ENCODE measurements at places on chromosomes 16 and 17. TPM values are rescaled to one million over a fixed set of nuclear protein-coding genes. Genes with fewer than 3 reads are reported as not detected.

The SPATA22 gene
- 0.41 TPM for polyA plus RNA-seq

The MT1E gene
- polyA plus RNA-seq: 44.4 TPM

The EVPLL gene
- polyA plus RNA-seq: 1.2 TPM

GRCh38 chr17:29193146-29193545 lies 12.9 kb upstream of the MYO18A start:
- no peak for DNase-seq

- DNase-seq: no peak
Measured at GRCh38 chr17:79619636-79620206, 8.9 kb upstream of the RBFOX3 start.

DNA sequence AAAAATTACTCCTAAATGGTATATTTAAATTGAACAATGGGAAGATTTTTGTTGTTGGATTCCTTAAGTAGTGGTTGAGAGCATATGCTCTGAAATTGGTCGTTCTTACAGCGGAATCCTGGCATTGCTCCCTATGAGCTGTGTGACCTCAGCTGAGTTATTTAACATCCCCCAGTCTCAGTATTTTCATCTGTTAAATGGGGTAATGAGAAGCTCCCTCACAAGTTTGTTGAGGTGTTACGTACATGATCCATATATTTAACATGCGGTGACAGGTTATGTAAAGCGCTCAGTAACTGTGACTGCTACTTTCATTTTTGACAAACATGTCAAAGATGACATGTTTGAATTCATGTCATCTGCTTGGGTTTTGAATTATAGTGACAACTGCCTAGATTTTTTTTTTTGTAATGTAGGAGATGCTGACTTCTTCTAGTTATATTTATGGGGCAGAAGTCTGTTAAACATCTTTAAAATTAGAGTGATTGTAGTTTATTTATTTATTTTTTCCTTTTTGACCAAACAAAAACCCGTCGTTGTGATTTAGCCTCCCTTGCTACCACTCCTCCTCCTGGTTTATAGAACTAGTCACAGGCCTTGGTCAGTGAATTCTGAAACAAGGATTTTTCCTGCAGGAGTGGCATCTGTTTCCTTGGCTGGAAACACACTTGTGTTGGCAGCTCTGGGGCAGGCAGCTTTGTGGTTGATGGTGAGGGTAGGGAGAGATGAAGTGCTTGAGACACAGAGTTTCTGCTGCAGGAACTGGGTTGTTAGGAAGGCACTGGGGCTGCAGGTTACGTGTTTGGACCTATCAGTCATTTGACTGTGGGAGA lies 268.8 kb downstream of the SNX29 start:
- no peak for DNase-seq

DNA sequence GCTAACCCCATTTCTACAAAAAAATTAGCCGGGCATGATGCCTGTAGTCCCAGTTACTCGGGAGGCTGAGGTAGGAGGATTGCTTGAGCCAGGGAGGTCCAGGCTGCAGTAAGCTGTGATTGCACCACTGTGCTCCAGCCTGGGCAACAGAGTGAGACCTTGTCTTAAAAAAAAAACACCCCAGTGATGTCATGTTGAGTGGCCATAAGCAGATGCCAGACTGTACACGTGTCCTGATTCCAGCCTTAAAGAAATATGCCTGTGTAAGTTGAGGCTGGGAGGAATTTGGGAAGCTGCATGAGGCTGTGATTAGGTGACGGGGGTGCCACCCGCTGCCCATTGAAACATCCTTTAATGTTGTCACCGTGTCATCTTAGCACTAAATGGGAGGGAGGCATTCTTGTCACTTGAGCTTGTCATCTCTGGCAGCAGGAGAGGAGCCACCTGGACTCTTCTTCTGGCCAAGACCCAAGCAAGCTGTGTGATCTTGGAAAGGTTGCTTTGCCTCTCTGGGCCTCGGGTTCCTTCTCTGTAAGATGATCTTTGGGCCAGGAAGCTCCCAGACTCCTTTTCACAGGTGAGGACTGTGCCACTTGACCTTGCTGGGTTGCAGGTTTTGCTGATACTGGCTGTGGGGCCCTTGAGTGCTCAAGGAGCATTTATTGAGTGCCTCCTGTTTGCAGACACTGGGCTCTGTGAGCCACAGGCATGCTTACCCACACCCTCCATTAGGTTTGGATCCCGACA lies 98.3 kb upstream of the CIBAR2 start:
- no peak for DNase-seq

DNA sequence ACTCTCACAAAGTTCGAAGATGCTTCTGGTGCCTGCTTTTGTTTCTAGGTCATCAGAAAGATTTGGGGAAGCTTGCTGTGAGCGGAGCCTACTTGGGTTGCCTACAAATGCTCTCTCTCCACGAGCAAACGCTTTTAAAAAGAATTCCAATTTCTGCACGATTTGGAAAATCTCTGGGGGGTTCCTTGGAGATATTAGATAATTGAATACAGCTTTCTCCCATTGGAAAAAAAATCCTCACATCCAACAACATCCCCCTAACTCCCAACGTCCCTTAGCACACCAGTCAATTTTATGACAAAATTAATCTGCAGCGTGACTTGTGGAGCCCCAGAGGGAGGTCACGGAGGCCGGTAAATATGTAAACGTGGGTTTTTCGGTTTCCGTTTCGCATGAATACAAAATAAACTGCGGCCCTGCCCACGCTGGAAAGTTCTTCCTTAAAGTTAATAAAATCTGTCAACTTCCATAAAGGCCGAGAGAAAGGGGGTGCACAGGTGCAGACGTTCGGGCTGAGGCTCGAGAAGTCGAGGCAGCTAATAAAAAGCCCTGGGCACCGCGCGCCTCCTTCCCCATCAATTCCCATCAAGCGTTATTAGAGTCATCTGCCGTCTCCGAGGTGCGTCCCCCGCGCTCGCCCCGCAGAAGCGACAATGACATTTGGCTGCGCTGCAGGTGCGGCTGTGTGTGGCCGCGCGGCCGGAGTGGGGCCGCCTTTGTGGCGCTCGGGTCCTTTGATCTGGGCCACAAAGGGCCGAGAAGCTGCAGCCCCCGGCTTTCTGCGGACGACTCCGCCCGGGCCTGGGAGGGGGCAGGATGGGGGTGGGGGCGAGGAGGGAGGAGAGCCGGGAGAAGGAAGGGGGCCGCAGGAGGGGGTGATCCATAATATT lies 37.6 kb downstream of the SALL1 start:
- DNase-seq: no peak

The DGKE gene
- polyA plus RNA-seq: 7.1 TPM

DNA sequence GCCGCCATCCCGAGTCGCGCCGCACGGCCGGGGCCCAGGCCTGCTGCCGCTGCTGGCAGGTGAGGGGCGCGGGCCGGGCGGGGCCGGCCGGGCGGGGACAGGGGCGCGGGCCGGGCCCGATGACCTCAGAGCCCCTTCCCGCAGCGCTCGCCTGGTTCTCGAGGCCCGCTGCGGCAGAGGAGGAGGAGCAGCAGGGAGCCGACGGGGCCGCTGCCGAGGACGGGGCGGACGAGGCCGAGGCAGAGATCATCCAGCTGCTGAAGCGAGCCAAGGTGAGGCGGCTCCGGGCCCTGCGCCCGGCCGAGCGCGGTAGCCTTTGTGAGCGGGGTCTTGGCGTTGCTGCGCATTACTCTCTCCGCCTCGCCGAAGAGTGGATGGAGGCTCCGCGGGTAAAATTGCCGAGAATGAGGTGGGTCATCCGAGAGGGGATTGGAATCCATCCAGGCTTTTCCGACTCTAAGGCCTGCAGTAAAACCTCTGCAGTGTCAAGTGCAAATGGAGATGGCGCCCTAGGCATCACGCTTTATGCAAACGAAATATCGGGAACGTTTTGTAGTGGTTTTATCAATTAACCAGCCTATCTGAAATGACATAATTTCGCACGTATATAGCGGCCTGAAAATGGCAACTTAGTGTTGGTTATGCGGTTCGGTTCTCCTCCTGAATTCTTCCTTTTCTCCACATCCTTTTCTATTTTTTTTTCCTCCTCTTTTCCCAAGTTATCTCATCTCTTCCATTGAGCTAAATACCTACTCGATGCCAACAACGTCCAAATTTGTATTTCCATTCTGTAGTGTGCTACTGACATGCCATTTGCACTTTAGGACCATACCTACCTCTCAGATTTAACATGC lies 577 bp downstream of the TTC19 start:
- DNase-seq: peak; percentile 40

- DNase-seq: no peak
Measured at GRCh38 chr17:49287481-49287880, 56.9 kb upstream of the PHOSPHO1 start.

- no peak for DNase-seq
Measured at GRCh38 chr16:86505899-86506864, 4.1 kb upstream of the FOXF1 start.

- DNase-seq: peak; percentile 67
Measured at GRCh38 chr17:74862108-74862901, 2.6 kb upstream of the GRIN2C start.

The KRT13 gene
- 0.47 TPM for polyA plus RNA-seq

The USP43 gene
- polyA plus RNA-seq: 6.7 TPM

DNA sequence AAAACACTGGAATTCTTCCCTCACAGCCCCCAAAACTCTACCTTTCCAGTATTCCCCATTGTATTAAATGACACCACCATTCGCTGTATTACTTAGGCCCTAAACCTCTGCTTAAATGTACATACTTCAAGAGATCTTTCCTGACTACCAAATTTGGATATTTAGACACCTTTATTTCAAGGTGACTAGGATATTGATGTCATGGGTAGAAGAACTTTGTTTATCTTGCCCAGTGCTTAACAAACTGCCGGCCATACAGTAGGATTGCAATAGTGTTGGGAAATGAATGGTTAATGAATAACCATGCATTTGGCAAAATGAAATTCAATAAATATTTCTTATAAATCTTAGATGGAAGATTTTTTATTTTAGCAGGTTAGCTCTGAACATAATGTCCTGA lies 86.2 kb upstream of the CA10 start:
- DNase-seq: no peak

DNA sequence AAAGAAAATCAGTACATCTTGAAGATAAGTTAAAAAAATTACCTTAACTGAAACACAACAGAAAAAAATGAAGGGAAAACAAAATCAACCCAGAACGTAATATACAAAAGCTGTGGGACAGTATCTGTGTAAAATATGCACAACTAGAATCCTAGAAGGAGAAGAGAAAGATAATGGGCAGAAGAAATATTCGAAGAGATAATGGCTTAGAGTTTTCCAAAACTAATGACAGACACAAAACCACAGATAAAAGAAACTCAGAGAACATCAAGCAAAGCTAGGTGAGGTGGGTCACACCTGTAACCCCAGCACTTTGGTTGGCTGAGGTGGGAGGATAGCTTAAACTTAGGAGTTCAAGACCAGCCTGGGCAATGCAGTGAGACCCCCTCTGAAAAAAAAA lies 117.1 kb downstream of the TRIM37 start:
- DNase-seq: no peak

DNA sequence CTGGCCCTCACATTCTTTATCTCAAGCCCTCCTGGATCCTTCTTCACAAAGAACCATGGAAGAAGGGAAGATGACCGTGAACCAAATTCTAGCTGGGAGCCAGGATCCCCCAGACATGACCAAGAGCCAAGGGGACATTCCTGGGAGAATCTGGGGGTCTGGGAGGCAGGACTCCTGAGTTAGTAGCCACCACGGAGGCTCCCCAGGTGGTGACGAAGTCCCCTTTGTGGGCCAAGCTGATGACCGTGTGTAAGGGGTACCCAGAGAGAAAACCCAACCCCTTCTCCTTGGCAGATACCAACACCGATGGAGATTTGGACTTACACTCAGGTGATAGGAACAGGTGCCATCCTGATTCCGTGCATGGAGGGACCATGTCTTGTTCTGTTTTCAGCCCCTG lies 6.8 kb upstream of the GFAP start:
- no peak for DNase-seq

The ABCC11 gene
- polyA plus RNA-seq: 0.53 TPM

GRCh38 chr17:42845918-42846593 lies 1.7 kb downstream of the AOC2 start:
- no peak for DNase-seq

DNA sequence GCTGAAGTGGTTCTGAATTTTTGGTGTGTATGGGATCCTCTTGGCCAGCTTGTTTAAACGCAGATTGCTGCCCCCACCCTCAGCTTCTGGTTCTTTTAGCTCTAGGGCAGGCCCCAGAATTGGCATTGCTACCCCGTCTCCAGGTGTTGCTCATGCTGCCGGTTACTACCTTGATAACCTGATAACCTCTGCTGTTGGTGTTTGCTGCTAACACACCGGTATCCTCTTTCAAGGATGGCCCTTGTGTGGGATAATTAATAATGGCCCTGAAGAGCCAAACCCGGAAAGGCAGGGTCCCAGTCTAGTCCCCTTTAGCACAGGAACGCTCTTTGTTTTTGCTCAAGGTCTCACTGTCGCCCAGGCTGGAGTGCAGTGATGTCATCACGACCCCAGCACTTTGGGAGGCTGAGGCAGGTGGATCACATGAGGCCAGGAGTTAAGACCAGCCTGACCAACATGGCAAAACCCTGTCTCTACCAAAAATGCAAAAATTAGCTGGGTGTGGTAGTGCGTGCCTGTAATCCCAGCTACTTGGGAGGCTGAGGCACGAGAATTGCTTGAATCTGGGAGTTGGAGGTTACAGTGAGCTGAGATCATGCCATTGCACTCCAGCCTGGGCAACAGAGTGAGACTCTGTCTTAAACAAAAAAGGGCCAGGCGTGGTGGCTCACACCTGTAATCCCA lies 1.3 kb upstream of the ST3GAL2 start:
- no peak for DNase-seq

DNA sequence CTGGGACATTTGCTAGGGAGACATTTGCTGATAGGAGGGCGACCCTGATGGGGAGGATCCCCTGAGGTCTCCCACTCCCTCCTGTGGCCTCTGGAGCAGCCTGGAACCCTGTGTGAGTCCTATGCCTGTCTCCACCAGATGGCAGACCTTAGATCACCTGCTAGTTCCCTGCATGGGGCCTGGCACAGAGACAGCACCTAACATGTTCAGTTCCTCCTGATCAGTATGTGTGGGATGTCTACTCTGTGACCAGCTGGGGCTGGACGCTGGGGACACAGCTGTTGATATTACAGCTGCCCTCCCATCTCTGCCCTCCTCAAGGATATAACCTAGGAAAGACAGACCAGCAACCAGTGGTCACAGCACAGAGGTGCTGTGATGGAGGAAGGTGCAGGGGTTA lies 1.1 kb upstream of the ADCY7 start:
- DNase-seq: no peak

The GPR179 gene
- 0.16 TPM for polyA plus RNA-seq

DNA sequence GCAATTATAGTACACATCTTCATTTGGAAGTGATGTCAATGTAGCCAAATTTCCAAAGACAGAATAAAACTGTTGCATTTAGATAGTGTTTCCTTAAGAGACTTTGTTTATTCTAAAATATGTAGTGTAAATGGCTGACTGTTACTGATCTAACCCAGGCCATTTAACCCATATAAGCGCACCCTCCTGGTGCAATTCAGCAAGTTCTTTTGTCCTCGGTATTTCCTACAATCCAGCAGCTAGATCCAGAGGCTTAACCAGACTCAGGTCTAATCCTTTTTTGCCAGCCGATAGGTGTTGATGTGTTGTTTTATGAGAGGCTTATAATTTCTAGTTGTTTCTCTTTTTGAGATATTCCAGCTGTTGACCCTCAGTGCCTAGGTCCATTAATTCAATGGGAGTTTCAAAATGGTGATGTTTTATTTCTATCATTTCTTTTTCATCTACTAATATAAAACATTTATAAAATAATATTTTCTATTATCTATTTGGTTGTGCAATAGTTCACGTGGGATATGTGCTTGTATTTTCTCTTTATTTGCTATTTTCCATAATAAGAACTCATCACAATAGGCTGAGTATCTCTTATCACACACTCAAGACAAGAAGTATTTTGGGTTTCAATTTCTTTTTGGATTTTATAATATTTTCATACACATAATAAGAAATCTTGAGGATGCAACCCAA lies 14.5 kb downstream of the ABCA9 start:
- no peak for DNase-seq

Measured in renal pelvis (tissue), 12 donors.